Progenitor cell of endocrine pancreas (in vitro differentiated cells): ENCODE measurements at places on chromosomes 7 and 10.

- no peak for DNase-seq
Observed at GRCh38 chr10:121947343-121948330, 19.8 kb upstream of the ATE1 start.

- DNase-seq, result no peak
Observed at GRCh38 chr10:35781643-35782035, 139.5 kb upstream of the FZD8 start.

DNA sequence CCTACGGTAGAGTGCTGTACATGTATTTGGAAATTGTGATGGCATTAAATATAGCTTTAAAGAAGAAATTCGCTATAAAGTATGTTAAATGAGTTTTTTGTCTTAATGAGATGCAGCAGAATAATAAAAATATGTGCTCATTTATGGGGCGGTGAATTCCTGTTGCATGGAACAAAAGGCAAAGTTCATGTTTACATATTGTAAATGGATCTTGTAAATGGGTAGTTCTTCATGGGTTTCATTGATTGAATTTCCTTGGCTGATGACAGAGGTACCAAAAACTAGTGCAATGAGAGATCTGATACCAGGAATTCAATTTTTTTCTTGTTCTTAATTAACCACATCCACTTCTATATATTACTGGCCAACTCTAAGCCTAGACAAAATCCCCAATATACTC, 284.2 kb downstream of the SUGCT start:
- no peak for DNase-seq

DNA sequence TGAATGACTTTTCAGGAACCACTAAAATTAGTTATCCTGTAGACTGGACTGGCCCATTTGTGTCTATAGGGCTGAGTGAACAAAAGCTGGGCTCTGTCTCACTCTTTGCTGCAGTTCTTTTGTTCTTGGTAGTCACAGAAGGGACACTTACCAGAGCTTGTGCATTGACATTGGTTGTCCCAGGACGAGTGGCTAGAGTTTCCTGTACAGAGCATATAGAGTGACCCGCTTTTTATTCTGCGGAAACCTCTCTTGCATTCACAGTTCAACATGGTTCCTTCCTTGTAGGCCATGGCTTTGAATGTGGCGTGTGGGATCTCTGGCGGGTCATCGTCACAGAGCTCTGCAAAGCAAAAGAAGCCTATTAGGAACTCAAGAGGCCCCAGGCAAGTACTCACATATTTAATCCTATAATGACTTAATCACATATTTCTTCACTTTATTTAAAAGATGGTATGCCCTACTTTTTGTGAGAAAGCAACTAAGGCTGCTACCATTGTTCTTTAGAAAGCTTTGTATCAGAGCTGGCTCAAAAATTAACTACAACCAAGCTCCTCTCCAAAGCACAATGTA, 36.4 kb downstream of the IL2RA start:
- DNase-seq, result no peak

- no peak for DNase-seq
Observed at GRCh38 chr7:159218607-159219006, 73.9 kb upstream of the VIPR2 start.

GRCh38 chr7:96090756-96091155, 231.1 kb downstream of the SLC25A13 start:
- DNase-seq, result no peak

GRCh38 chr10:1150638-1150955, 94.4 kb downstream of the WDR37 start:
- DNase-seq, result no peak

DNA sequence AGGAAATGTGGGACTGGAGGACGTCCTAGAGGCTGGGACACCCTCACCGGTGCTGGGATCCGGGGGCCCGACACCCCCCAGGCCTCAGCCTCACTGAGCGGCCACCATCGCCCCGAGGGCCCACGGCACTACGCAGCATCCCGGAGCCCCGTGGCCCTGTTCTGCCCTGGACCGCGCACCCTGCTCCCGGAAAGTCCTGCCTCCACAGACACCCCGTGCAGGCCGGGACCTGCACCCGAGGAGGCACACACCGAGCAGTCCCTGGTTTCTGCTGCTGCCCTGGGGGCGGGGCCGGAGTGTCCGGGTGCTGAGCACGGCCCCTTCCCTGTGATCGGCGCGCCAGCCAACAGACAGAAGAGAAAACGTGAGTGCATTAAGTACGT, 18.1 kb upstream of the KNDC1 start:
- DNase-seq, result no peak

DNA sequence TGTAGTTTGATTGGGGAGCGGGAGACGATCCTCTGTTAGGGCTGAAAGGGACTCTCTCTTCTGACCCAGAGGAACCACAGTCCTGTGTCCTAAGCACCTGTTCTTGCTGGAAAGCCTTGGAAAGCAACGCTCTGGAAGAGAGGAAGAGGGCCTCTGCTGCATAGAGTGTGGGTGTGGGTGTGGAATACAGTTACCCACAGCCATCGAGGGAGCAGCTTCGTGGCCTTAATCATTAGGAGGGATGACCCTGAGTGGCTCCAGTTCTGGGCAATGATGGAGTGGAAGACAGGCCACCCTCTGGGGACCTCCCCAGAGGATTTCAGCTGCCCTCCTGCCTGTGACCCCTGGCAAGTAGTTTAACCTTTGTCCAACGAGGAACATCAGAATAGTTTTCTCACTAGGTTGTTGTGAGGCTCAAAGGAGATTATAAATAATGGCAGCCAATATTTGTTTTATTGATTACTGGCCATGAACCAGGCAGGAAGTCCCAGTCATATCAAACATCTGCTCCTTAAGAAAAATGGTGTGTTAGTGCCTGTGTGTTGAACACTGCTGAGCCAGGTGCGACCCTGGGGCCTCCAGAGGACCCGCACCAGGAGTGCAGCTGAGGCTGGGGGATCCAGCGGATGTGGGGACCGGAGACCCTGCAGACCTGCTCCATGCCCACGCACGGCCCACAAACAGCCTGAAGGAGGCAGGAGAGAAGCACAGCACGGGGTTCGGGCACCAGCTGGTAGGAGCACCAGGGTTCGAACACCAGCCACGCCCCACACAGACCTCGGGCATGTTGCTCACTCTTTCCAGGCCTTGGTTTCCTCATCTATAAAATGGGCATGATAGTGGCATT, 35.6 kb downstream of the FAM241B start:
- no peak for DNase-seq

DNA sequence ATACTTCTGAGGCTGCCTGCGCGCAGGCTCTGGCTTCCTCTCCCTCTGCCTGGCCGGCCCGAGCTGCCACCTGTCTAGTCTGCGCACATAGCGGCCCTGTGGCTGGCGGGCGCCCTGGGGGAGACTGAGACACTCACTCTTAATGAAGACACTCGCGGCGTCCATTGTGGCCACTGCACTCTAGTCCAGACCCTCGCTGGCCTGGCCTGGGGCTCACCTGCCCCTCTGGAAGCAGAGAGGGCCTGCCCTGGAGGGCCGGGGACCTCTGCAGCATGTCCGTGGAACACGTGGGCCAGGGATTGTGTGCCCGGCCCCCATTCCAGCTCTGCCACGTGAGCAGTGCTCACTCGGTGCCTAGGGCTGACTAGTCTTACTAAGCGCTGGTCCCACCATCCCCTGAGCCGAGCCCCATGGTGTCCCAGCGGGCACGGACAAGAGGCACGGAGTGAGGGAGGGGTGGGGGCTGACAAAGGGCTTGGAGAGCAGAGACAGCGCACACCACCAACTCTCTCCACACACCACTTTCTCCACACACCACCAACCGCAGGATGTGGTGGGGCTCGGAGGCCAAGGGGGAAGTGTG, 149.3 kb downstream of the ELFN1 start:
- DNase-seq, result no peak

- DNase-seq, result no peak
Observed at GRCh38 chr7:102424129-102424551, 9.2 kb upstream of the ORAI2 start.

GRCh38 chr10:69504576-69505250, 53.4 kb downstream of the TSPAN15 start:
- DNase-seq, result no peak

GRCh38 chr7:151017953-151018420, 6.3 kb downstream of the ATG9B start:
- DNase-seq, result peak; percentile 81

- DNase-seq, result no peak
Observed at GRCh38 chr7:102208826-102209225, 77.8 kb upstream of the SH2B2 start.

DNA sequence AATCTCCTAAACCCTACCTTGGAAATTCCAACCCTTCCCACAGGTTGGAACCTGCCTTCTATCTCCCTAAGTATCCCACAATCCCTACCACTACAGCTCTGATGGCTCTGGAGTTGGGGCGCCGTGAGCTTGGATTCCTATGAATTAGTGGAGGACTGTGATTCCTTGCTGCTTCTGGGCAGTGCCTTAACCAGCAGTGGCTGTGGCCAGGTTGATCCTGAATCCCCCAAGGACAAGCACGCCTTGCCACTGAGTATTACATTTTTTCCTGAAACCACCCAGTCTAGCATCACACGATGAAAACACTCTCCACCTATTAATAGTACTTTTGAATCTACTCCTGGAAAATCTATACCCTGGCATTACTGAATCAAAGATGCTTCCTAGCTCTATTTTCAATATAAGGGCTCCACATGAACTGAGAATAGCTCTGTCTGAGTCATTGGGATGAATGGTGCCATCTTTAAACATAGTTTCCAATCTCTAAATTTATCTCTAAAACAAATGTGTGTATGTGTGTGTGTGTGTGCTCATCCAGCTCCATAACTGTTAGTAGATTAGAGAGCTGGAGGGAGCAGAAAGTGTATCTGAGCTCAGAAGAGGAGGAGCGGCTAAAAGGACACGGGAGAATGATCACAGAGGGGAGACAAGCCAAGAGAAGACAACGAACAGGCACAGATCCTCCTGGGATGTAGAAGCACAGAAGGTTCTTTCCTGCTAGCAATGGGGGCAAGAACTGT, 11.9 kb upstream of the INPP5F start:
- no peak for DNase-seq

DNA sequence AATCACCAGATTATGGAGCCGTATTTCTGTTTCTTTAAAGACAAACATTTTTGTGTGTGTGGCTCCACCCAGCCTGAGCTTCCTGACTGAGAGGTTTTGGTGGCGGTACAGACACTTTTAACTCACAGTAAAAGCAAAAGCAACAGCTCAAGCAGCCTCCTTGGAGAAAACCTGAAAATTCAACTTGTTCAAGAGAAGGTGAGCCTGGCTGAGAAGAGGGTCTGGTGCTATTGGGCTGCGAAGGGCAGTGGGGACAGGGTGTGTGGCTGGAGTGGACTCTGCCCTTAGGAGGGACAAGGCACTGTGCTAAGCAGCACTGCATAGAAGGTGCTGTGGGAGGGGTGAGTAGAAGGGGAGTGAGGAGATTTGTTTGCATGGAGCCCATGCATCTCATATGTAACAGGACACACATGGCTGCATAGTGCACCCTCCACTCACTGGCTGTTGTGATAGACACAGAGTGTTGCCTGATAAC, at the start of gene GIMAP7:
Gene GIMAP7, plus strand, starts transcription at position 125 of the 475 bp plus-strand sequence. CDS start 5,103 bp downstream, outside the sequence.
- no peak for DNase-seq

GRCh38 chr7:34787586-34787985, 129.6 kb downstream of the NPSR1 start:
- DNase-seq, result no peak
